ENCODE measurements at places on chromosomes 11 and 22. TPM values are rescaled to one million over a fixed set of nuclear protein-coding genes. Genes with fewer than 3 reads are reported as not detected.

- no peak for DNase-seq
Observed at GRCh38 chr11:121563900-121564822, 111.4 kb upstream of the SORL1-AS1 start.

- no peak for DNase-seq
Observed at GRCh38 chr11:94002226-94002625, 18.9 kb upstream of the HEPHL1 start.

DNA sequence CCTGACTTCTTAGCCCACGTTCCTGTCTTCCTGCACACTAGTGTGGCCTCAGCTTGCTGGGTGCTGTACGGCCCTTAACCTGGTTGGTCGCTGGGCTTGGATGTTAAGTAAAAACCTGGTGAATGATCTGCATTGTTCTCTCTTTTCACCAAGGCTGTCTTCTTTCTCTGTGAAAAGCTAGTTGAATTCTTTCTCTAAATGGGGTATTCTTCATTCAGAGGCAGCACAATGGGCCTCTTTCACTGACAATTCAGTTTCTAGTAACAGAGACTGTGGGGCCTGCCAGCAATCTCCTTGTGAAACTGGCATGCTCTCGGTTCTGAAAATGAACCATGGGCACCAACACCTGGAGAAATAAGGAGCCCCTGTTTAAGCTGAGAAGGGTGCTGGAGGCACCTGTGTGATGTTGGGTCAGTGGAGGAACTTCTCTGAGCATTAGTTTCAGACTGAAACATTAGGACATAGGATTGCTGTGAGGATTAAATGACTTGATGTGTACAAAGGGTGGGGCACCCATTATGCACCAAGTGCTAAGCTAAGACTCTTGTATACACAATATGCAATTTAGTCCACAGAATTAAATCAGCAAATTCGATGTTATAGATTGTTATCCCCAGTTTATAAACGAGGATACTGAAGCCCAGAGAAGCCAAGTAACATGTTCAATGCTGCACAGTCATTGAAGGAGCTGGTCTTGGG is 33.1 kb upstream of the ELF5 start:
- peak; percentile 28 for DNase-seq

DNA sequence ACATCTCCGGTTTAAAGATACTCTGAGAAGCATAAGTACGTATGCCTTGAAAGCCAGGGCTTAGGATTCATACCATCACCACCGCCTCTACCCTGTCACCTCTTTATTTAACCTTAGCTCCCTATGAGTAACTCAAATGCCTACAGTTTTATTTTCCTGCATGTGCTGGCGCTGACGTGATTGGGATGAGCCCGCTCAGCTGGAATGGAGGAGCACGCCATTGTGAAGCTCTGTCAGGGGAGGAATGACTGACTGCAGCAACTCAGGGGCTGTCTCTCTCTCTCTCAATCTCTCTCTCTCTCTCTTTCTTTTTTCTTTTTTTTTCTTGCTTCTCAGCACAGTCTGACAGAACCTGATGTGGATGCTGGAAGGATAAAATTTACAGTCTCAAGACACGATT is 12.4 kb downstream of the CAVIN3 start:
- DNase-seq: no peak

DNA sequence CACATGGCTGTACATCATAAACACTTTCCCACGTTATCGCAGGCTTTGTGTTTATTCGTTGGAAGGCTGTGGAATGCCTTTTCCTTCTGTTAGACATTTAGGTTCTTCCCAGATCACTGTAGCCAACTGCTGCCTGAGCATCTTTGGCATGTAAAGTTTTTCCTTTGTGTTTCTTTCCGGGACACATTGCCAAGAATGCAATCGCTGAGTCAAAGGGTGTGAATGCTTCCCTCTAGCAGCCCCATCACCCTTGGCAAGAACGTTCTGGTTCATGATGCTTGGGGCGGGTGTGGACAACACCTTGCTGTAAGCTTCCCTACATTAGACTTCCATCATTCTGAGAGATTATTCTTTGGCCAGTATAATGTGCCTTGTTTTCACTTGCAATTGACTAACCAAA is 136.2 kb downstream of the OSBP2 start:
- DNase-seq: no peak

GRCh38 chr11:57605028-57605420 is 7.5 kb downstream of the SERPING1 start:
- DNase-seq: no peak

GRCh38 chr22:49108636-49109315 is 718.9 kb downstream of the BRD1 start:
- no peak for DNase-seq

GRCh38 chr11:114178656-114179055 is 117.5 kb upstream of the NNMT start:
- DNase-seq: no peak

B4GALNT4 gene
- total RNA-seq: not detected

GRCh38 chr11:32115446-32115845 is 24.6 kb downstream of the RCN1 start:
- no peak for DNase-seq

GSTT2B gene
- total RNA-seq: not detected

DNA sequence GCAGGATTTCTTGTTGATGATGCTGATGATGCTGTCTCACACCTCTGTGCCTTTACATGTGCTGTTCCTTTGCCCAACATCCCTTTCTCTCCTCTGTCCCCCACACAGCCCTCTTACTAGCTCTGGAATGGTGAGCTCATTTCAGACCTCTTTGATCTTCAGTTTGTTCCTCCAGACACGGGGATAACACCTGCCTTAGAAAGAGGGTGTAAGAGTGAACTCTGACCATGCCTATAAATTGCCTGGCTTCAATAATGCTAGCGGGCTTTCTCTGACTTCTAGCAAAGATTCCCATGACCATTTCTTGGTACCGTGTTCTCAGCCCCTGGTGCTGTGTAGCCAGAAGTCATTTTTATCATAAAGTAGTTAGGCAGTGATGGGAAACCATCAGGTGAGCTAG is 55.9 kb upstream of the DRD2 start:
- DNase-seq: no peak

GRCh38 chr11:933936-934335 is 8.3 kb downstream of the AP2A2 start:
- no peak for DNase-seq

DNA sequence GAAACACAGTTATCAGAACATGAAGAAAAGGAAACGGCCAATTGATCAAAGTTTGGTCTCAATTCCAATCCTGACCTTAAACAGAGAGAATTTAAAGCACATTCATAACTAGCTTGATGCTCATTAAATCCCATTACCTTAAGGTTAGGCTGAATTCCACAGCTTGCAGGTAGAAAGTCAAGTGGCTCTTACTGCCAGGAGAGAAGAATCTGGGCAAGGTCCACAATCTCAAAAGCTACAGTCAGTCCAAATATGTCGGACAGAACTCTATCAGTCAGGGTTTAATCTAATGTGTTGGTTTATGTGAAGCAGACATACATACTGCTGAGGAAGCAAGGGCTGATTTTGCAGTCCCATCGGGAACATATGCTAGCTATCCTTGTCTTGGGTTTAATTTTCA is 348.8 kb downstream of the SOX6 start:
- no peak for DNase-seq

PGM2L1 gene
- not detected for total RNA-seq

DNA sequence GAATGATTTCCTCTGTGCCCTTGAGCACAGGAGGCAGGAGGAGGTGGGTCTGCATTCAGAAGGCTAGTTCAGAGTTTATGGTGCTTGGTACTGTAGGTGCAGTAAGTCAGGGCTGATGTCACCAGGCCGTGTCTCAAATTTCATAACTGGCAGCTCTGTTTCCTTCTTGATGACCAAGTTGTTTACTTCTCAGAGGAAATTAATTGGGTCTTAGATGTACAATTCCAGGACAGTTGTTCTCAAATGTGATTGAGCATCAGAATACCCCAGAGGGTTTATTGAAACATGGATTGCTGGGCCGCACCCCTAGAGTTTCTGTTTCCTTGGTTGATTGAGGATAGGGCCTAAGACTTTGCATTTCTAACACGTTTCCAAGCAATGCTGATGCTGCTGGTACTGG is 6.2 kb downstream of the AMOTL1 start:
- no peak for DNase-seq

NCF4 gene
- total RNA-seq: 116 TPM

MAP6 gene
- total RNA-seq: 4.9 TPM

OR10D3 gene
- total RNA-seq: not detected

GRCh38 chr22:26804315-26804714 is 146.9 kb downstream of the MIAT start:
- no peak for DNase-seq

GRCh38 chr11:128297805-128298204 is 289.6 kb downstream of the ETS1 start:
- no peak for DNase-seq

- peak; percentile 96 for DNase-seq
Observed at GRCh38 chr11:67505605-67506396, 638 bp upstream of the PITPNM1 start.

- peak; percentile 90 for DNase-seq
Observed at GRCh38 chr11:59053387-59053786, 32.7 kb upstream of the GLYATL1B start.

C2CD3 gene
- total RNA-seq: 44.3 TPM

TNKS1BP1 gene
- 21.9 TPM for total RNA-seq

IL18BP gene
- 5.4 TPM for total RNA-seq

- DNase-seq: no peak
Observed at GRCh38 chr22:36323182-36323854, 64.4 kb downstream of the MYH9 start.

GRCh38 chr11:107969219-107969618 is 39.5 kb upstream of the CUL5 start:
- no peak for DNase-seq

GRCh38 chr11:128135451-128135850 is 451.9 kb downstream of the ETS1 start:
- DNase-seq: no peak

DNA sequence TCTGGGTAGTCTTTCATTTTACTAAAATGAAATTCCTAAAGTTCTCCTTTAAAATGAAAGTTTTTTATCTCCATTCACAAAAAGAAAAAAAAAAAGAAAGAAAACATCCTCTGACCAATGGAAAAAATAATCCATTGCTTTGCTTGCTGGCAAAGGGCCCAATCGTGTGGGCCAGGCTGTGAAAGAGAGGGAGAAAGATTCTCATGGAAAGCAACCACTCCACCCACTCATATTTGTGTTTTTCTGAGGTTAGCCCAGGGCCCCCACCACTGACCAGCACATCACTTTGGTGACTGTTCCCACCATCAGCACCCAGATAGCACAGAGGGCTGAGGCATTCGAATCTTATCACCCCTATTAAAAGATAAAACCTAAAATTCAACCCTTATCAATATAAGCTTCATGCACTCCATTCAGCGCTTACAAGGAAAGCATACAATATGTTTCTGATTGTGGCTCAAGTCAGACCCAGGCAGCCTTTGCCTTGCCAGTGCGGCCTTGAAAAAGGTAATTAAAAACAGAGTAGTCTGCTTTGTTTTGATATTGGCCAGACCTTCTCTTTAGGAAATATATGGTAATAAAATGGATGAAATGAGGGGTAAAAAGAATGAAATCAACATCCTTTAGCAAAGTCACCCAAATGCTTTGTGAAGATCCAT is 192.8 kb downstream of the ETS1 start:
- no peak for DNase-seq

DNA sequence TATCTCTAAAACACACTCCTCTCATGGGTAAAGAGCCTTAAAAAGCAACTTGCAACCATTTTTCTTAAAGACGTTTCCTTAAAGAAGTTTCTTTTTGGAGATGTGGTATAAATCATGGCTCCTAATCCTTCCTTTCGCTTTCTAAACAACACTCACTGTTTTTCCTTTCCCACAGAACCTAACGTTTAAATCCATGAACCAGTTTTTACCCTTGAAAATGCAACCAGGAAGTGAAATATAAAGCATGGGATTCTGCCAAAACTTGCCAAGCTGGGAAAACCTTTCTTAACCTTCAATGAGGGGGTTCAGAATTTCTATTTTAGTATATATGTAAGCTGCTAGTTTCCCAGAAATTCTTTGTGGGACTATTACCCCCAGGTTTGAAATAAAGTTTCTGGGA is 8.6 kb downstream of the PLEKHA7 start:
- DNase-seq: no peak

- no peak for DNase-seq
Observed at GRCh38 chr22:37413546-37413945, 13.7 kb downstream of the ELFN2 start.

DNA sequence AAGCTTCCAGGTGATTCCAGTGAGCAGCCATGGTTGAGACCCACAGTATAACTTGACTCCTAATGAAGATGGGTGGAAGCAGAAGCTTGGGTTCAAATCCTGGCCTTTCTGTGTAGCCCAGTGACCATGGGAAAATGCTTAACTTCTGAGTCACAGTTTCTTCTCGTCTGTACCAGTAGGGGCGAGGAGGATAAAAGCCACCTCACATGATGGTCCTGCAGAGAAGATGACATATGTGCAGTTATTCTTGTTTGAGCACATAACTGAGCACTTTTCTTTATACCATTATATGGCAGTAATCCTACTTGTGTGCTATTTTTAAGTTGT is 4.9 kb downstream of the TMEM109 start:
- DNase-seq: no peak

DNA sequence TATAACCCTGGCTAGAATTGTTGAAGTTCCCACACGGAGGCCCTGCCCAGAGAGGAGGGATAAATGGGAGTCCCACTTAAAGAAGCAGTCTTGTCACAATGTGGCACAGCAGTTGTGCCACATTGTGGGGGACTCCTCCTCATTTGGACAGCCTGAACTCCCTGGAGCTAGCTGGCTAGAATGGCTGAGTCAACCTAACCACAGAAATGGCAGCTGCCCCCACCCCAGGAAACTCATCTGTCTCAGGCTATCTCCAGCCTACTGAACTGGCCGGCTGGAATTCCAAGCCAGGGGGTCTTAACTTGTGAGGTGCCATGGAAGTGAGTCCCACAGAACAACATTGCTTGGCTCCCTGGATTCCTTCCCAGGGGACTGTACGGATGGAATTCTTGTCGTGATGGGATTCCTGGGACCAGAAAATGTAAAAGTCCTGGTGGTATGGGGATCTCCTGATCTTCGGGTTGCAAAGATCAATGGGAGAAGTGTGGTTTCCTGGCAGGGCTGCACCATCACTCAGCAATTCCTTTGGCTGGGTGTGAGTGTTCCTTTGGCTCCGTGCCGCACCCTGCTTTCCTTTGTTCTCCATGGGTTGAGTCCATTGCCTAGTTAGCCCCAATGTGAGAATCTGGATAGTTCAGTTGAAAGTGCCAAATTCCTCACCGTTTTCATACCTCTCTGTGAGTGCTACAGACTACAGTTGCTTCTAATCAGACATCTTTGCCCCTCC is 791.2 kb upstream of the FAT3 start:
- DNase-seq: no peak

OR8B3 gene
- total RNA-seq: not detected
